ENCODE measurements at places on chromosomes 4 and X.

GRCh38 chrX:100319716-100320115 lies 90.4 kb downstream of the PCDH19 start:
- DNase-seq = no peak

DNA sequence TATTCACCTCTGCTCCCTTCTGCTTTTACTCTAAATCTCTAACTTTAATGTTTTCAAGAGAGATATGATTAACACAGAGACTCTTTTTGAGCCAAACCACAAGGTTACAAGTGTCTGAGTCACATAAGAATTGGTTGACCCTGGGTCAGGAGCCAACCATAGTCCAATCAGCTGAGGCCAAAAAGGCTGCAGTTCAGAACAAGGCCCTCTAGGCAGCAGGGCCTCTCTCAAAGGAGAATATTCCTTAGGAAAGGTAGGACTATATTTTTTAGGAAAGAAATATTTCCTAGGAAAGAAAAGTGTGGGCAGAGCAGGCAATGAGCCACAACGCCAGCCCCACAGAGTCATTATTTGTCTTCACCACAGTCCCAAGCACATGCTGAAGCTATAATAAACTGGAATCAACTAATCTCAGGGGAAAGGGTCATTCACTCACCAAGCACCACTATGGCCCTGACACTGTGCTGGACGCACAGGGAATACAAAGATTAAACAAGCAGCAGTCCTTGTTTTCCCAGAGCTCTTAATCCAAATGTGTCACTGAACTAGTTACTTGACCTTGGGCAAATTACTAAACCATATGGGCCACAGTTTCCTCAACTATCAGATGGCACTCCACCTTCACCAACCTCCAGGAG lies 2.2 kb downstream of the ATP8A1 start:
- no peak for DNase-seq

DNA sequence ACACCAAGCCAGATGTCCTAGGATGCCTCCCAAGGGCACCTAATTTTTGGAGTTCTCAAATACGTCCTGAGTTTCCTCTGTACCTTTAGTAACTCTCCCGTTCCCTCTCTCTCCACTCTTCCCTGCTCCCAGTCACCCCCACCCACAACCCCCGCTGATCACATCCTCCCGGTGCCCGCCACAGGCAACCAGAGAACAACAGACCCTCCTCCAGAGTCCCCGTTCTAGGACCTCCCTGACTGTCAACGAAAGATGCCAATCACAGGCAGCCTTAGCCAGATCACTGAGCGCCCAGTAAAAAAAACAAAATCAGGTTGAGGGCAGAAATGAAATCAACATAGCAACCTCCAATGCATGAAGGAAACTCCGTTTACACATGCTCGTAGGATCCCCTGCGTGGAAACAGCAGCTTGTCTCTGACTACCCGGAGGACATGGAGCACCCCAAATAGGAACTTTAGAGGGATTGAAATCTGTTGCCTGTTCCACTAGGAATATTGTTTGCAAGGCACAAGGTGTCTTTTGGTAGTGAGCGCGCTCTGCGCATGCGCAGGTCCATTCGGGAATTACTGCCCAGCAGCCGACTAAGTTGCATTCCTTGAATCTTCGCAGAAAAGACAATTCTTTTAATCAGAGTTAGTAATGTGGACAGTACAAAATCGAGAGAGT lies at the start of gene GABRB1:
Gene GABRB1 (plus strand): TSS at position 557 of the 668 bp plus-strand sequence.
- DNase-seq = peak; percentile 12

- no peak for DNase-seq
Observed at GRCh38 chr4:112923516-112923915, 125.9 kb upstream of the ANK2 start.

DNA sequence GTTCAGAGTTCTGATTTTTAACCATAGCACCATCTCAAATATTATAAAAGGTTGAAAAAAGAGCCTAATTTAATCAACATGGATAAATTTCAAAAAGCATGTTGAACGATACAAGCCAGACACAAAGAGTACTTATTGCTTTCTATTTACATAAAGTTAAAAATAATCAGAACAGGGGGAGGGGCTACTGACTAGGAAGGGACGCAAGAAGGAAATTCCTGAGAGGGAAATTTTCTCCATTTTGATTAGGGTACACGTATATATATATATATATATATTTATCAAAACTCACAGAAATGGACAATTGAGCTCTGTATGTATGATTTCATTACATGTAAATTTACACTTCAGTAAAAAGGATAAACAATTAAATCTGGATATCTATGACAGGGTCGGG lies 482 bp upstream of the MBTPS2 start:
- no peak for DNase-seq

GRCh38 chrX:73447311-73447794 lies 500 bp downstream of the CDX4 start:
- DNase-seq = no peak

GRCh38 chr4:23022032-23022431 lies 329.3 kb downstream of the GBA3 start:
- DNase-seq = no peak

DNA sequence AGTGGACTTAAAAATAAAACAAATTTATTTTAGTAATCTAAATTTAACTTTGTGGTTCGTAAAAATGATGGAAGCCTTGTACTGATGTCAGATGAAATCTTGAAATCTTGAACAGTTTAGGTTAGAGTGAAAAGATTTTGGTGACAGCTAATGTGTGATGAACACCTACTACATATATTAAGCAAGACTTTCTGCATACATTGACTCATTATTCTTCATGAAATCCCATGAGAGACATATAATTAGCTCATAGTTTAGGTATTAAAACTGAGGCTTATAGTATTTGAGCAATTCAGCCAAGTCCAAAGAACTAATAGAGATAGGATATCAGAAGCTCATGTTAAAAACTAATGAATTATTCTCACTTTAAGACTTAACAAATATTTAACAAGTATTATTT lies 66.9 kb upstream of the PCDH7 start:
- DNase-seq = no peak

DNA sequence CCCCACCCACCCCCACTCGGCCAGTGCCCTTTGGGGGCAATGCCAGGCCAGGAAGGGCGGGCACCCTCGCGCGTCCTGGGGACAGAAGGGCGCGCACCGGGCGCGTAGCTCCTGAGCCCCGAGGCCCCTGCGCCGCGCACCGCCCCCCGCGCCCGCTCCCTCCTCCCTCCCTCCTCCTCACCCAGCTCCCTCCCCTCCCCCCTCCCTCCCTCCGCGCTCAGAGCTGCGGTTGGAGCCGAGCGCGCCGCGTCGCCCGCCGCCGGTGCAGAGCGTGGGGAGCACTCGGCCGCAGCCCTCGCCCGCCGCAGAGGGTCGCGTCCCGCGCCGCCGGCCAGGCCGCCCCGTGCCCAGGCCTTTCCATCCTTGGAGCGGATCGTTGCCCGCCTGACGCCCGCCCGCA lies at the start of gene ATP2B3:
Gene ATP2B3 (plus strand): TSS at position 220 of the 400 bp plus-strand sequence. CDS start 18,606 bp downstream, outside the sequence.
- no peak for DNase-seq

GRCh38 chr4:189124149-189124758 lies 816.4 kb upstream of the FRG1 start:
- DNase-seq = no peak

DNA sequence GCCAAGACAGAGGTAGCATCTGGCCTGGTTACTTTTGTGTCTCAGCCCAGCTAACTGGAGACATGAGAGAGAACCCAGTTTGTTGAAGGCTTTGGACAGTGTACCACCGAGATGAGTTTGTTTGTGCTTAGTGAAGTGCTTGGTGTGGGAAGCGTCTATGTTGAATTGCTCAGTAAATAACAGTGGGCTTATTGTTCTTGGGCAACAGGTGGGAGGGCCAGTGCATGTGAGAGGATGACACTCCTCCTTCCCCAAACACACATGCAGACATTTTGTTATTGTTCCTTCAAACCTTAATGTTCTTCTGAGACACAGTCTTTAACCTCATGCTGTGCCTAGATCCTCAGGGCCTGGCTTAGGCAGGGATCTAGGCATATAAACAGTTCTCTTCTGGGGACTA lies 39.7 kb downstream of the MSN start:
- DNase-seq = no peak

- no peak for DNase-seq
Observed at GRCh38 chrX:13825178-13825762, 8.4 kb upstream of the GPM6B start.

GRCh38 chrX:111168314-111168713 lies 72.3 kb downstream of the PAK3 start:
- no peak for DNase-seq

DNA sequence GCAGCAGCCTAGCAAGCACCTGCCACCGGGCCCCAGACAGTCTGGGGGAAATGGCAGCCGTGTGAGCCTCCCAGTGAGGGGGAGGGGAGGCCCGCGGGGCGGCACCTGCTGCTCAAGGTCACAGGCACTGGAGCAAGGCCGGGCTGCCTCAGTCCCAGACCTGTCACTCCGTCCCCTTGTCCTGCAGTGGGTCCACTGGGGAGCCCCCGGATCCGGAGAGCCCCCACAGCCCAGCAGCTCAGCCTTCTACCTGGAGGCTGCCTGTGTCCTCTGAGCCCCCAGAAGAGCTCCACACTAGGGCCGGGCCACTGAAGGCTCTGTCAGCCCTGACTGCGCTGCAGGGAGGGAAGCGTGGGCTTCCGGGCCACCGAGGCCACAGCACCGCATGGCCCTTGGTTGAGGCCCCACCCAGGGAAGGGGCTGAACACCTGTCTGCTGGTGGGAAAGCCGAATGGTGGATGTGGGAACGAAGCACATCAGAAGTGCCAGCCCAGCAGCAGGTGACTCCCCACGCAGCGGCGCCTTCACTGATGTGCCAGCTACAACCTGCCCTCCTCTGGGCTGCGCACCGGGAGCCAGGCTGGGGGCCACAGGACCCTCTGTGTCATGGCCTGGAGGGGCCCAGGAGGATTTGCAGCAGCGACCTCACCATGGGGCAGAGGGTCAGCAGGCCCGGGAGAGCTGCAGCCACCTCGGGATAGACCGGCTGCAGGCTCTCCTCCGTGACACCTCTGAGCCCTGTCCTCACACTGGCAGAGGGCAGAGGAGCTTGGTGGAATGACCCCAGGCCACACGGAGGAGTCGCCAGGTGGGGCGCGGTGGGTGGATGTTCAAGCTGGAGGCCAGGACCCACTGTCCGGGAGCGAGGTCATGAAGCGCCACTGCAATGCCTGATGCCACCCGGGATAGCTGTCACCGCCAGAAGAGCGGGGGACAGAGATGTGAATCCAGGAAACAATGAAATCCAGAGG lies 35.0 kb upstream of the MXD4 start:
- no peak for DNase-seq

- DNase-seq = no peak
Observed at GRCh38 chrX:21989384-21989783, 42.7 kb upstream of the PHEX start.

- no peak for DNase-seq
Observed at GRCh38 chr4:150212927-150213326, 134.7 kb downstream of the DCLK2 start.

DNA sequence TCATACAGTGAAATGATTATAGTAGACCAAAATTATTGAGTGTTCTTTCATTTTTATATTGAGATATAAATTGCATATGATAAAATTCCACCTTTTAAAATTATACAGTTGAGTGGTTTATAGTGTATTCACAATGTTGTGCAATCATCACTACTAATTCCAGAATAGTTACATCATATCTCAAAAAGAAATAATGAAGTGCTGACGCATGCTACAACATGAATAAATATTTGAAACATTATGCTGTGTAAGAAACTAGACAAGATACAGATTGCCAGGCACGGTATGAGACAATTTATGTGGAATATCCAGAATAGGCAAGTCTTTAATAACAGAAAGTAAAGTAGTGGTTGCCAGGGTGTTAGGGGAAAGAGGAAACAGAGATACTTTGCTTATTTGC lies 871.7 kb downstream of the FAM133A start:
- DNase-seq = no peak

- DNase-seq = no peak
Observed at GRCh38 chrX:1167466-1167865, 45.0 kb downstream of the CRLF2 start.

DNA sequence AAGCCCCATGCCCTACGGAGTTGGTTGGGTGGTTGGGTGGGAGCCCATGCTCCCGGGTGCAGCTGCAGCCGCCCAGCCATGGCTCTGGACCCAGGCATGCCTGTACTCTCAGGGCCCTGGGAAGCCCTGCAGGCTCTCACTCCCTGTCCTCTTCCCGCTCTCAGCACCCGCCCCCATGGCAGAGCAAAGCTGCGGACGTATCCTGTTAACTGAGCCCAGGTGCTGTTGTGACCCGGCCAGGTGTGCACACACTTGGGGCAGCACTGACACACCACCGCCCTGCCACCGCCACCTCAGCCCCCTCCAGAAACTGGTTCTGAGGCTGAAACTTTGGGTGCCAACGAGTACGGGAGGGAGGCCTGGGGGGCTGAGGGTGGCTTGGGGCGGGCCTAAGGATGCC lies 40.3 kb downstream of the PPM1K start:
- DNase-seq = no peak

GRCh38 chr4:52037689-52038102 lies 403 bp downstream of the SGCB start:
- no peak for DNase-seq

DNA sequence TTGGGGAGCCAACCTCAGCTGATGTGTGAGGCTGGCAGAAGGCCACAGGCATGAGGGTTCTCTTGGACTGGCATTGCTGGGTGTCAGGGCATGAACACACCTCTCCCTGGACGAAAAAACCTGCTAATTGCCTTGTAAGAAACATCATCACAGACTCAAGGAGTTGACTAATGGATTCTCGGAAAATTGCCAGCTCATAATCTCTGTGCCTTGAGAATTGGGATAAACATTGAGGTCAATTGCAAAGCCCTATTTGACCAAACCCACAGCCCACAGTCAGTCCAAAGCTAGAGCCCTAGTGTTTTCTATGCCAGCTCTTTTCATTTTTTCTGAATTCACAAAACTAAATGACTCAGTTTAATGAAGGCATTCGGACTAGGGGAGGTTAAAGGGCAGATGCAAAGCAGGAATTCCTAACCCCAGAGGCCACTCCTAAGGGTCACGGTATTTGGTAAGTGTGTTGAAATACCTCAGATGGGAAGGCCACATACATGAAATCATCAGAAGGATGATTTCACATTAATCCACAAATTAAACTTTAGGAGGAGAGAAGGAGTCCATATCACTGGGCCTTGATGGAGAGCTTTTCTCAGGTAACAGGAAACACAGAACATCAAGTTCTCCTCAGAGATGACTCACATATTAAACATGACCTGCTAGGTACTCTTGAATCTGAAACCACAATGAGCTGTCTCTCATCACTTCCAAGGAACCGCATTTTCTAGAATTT lies 39.0 kb upstream of the RASL11B start:
- DNase-seq = peak; percentile 4

- no peak for DNase-seq
Observed at GRCh38 chrX:18003876-18004275, 142.8 kb upstream of the RAI2 start.

- DNase-seq = no peak
Observed at GRCh38 chrX:83508006-83508405, at the start of gene POU3F4. POU3F4 (plus strand) TSS chrX:83508290; CDS start chrX:83508325, 35 bp downstream.

DNA sequence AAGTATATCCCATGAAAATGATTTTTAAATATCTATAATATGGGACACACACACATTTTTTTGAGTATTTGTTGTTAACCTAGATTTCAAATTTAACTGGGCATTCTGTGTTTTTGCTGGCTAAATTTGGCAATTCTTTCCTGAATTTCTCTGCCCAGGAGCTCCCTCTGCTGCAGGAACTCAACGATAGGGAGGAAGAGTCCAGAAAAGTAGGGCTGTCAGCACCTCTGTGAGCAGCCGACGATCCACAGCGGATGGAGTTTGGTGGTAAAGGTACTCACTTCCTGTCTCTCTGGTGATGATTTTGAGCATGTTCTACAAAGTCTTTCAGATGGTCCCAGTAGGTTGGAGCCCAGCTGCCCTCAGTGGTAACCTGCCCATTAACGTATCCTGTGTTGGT lies 23.1 kb upstream of the TMEM184C start:
- no peak for DNase-seq
